ENCODE measurements at places on chromosomes 16 and 17.

DNA sequence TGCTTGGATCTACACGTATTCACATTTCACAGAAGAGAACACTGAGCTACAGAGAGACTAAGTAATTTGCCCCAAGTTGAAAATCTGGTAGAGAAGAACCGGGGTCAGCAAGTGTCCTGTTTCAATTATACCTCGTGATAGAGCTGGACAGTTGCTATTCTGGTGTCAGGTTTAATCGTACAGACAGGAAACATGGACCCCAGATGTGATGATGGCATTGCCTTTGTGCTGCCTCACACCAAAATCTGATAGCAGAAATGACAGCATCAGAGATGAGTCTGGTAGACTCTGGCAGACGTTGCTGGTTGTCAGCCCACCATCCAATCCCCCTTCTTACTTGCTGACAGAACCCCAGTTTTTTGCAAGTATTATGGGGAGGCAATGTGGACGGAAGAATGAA is 112.1 kb upstream of the FOXF1 start:
- no peak for DNase-seq

- no peak for DNase-seq
These were observed 27.0 kb downstream of the TMC6 start for GRCh38 chr17:78101542-78101941.

- DNase-seq = no peak
These were observed 202.3 kb upstream of the CIBAR2 start for GRCh38 chr16:85314512-85314971.

- no peak for DNase-seq
These were observed at the start of gene NOL3 for GRCh38 chr16:67170168-67170948. Gene NOL3, plus strand, starts transcription at chr16:67170538.

GRCh38 chr17:79006046-79006445 is 3.5 kb downstream of the CANT1 start:
- DNase-seq = no peak

GRCh38 chr17:81481815-81482505 is 30.6 kb downstream of the ACTG1 start:
- DNase-seq = no peak

DNA sequence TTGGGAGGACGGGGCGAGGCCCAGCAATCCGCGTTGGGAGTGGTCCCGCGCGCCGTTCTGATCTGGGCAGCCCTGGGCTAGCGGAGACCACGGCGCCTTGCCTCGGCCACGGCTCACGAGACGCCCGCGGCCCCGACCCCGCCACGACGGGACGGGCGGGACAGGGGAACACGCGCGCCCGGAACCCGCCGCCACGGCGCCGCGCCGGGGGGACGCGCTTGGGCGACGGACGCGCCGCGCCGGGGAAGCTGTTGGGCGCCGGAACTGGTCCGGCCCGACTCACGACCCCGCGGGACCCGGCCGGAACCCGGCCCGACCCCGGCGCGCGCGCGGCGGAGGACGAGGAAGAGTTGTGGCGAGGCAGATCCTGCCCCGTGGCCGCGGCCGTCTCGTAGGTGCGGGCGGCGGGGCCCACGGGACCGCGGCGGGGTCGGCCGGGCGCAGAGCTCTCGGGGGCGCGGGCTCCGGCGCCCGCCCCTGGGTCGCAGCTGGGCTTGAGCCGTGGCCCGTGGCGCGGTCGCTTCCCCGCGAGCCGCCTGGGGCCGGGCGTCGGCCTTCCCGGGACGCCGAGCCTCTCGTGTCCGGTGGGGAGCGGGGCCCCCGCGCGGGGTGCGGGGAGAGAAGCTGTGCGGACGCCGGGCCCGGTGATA is at the start of gene ACSF3:
Gene ACSF3 (plus strand): TSS at position 251 of the 650 bp plus-strand sequence. CDS start 6,830 bp downstream, outside the sequence.
- no peak for DNase-seq

All from kidney epithelial cell (primary cell).